CD4-positive, alpha-beta T cell (primary cell): ENCODE measurements at places on chromosomes 2 and 18.
A peak's percentile ranks its signal among the peaks of the same experiment; 100 is the strongest.

- DNase-seq = no peak
- no peaks in the 10 kb centered on the region for H3K4me1 ChIP-seq
- H3K4me3 ChIP-seq = no peak overlapping the region
- no peaks in the 10 kb centered on the region for H3K27me3 ChIP-seq
- no peaks in the 10 kb centered on the region for H3K36me3 ChIP-seq
- no peak overlapping the region for H3K27ac ChIP-seq
Measured at GRCh38 chr2:192030289-192030688, 164.4 kb downstream of the TMEFF2 start.

- DNase-seq = no peak
- no peak overlapping the region for H3K27ac ChIP-seq
- no peaks in the 10 kb centered on the region for H3K36me3 ChIP-seq
- no peak overlapping the region for H3K4me3 ChIP-seq
Measured at GRCh38 chr2:20596973-20597859, 53.7 kb downstream of the HS1BP3 start.

- no peak for DNase-seq
- H3K4me3 ChIP-seq = no peak within 1 kb of the TSS
- no peaks in the 10 kb centered on the region for H3K27me3 ChIP-seq
- no peaks in the 10 kb centered on the region for H3K36me3 ChIP-seq
- no peak within 1 kb of the TSS for H3K27ac ChIP-seq
Measured at GRCh38 chr2:237590272-237591140, at the start of gene RAB17. TSS of gene RAB17 (minus strand) at chr2:237590734. CDS start at chr2:237586154, 4,580 bp downstream.

GRCh38 chr18:48539406-48540250 is 797 bp downstream of the CTIF start:
- H3K36me3 ChIP-seq = no peaks in the 10 kb centered on the region
- H3K4me3 ChIP-seq = peak overlapping the region; percentile 74
- peak; percentile 41 for DNase-seq
- H3K27ac ChIP-seq = no peak overlapping the region
- H3K27me3 ChIP-seq = peaks cover 14% of the 10 kb centered on the region
- peaks cover 24% of the 10 kb centered on the region for H3K4me1 ChIP-seq

GRCh38 chr2:96691022-96691612 is 48.6 kb downstream of the FER1L5 start:
- no peaks in the 10 kb centered on the region for H3K4me1 ChIP-seq
- no peak overlapping the region for H3K4me3 ChIP-seq

- no peaks in the 10 kb centered on the region for H3K36me3 ChIP-seq
- H3K27me3 ChIP-seq = no peaks in the 10 kb centered on the region
- H3K4me3 ChIP-seq = no peak overlapping the region
- DNase-seq = no peak
Measured at GRCh38 chr2:44742057-44742456, 199.4 kb upstream of the SIX3 start.

DNA sequence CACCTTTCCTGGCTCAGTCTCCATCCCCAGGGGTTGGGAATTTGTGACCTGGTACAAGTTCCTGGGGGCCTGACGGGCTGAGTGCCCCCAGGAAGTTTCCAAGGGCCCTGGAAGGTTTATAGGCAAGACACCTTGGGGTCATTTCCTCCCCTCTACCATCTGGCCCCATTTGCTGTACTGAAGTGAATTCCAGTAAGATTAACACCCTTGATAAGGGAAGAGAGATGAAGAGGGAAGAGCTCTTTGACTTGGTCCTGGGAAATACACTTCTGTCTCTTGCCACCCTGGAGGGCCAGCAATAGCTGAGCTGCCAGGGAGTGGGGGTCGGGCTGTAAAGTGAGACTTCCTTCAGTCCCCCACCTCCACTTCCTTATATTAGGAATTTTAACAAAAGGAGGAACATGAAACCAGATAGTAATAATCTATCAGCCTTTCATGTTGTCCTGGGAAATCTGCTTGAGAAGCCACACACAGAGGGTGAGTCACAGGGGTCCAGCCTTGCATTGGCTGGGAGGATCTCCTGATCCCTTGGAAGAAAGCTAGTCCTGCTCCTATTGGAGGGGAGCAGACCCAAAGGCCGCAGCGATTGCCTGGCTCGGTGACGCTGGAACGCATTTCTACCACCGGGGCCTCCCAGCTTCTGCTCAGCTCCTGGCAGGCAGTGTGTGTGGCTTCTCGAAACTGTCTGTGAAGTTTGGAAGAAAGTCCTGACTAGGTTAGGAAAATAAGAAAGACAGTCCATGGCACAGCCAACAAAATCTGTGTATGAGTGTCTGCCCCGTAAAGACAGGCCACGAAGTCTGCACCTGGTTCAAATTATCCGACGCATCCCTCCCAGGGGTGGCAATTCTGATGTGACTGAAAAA is 87.3 kb downstream of the ACAA2 start:
- no peak overlapping the region for H3K4me3 ChIP-seq
- peaks cover 5% of the 10 kb centered on the region for H3K27me3 ChIP-seq
- no peaks in the 10 kb centered on the region for H3K36me3 ChIP-seq
- H3K4me1 ChIP-seq = no peaks in the 10 kb centered on the region
- DNase-seq = no peak
- H3K27ac ChIP-seq = no peak overlapping the region

GRCh38 chr2:11505652-11506610 is 27.9 kb upstream of the GREB1 start:
- no peak overlapping the region for H3K4me3 ChIP-seq
- H3K4me1 ChIP-seq = no peaks in the 10 kb centered on the region
- H3K27me3 ChIP-seq = no peaks in the 10 kb centered on the region
- no peaks in the 10 kb centered on the region for H3K36me3 ChIP-seq

GRCh38 chr2:55914786-55915185 is 8.8 kb downstream of the EFEMP1 start:
- DNase-seq = no peak
- H3K27ac ChIP-seq = no peak overlapping the region
- H3K4me3 ChIP-seq = no peak overlapping the region
- no peaks in the 10 kb centered on the region for H3K4me1 ChIP-seq

DNA sequence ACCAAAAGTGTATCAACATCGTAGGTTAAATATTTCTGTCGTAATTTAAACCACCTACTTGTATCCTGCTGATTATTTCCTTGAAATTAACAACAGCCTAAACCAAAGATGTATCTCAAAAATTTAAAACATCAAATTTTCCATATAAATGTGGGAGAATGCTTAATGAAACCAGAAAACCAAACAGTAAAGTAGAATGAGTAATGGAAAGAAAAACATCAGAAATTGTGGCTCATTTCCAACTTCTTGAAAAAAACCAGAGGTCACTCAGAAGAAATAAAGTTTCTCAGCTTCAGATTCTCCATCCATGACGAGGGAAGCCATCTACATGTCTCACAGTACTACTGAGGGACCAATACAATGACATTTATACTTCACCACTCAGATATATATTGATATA is 296.5 kb downstream of the NOL4 start:
- H3K4me3 ChIP-seq = no peak overlapping the region
- H3K36me3 ChIP-seq = no peaks in the 10 kb centered on the region
- no peaks in the 10 kb centered on the region for H3K4me1 ChIP-seq
- no peaks in the 10 kb centered on the region for H3K27me3 ChIP-seq

GRCh38 chr18:49521216-49521835 is 34.3 kb upstream of the C18orf32 start:
- no peaks in the 10 kb centered on the region for H3K36me3 ChIP-seq
- H3K27ac ChIP-seq = no peak overlapping the region
- H3K27me3 ChIP-seq = no peaks in the 10 kb centered on the region
- no peak for DNase-seq
- no peaks in the 10 kb centered on the region for H3K4me1 ChIP-seq

GRCh38 chr2:46780411-46780800 is 135.2 kb downstream of the MCFD2 start:
- no peak for DNase-seq
- no peak overlapping the region for H3K4me3 ChIP-seq
- no peaks in the 10 kb centered on the region for H3K36me3 ChIP-seq
- H3K4me1 ChIP-seq = no peaks in the 10 kb centered on the region
- no peak overlapping the region for H3K27ac ChIP-seq

- H3K4me1 ChIP-seq = peaks cover 67% of the 10 kb centered on the region
- H3K27me3 ChIP-seq = no peaks in the 10 kb centered on the region
- H3K36me3 ChIP-seq = peaks cover 69% of the 10 kb centered on the region
Measured at GRCh38 chr2:25302758-25303375, 38.9 kb downstream of the DNMT3A start.

DNA sequence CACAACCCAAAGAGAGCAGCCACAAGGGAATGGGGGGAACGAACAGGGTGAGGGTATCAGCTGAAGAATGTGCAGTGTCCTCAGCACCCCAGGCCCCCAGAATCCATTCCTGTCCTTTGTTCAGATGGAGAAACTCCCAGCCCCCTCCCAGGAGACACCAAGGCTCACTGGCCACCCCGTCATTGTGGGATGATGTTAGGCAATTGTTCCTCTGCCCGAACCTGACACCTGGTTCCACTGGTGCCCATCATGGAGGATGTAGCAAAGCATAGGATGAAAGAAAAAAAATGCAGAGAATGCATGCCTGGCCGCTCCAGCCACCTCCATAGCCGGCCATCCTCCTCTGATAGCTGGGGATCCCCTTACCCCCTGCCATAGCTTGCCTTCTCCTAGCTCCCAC is 197.3 kb upstream of the TWIST2 start:
- H3K4me1 ChIP-seq = no peaks in the 10 kb centered on the region
- no peak for DNase-seq
- H3K36me3 ChIP-seq = no peaks in the 10 kb centered on the region
- no peak overlapping the region for H3K27ac ChIP-seq
- no peaks in the 10 kb centered on the region for H3K27me3 ChIP-seq

DNA sequence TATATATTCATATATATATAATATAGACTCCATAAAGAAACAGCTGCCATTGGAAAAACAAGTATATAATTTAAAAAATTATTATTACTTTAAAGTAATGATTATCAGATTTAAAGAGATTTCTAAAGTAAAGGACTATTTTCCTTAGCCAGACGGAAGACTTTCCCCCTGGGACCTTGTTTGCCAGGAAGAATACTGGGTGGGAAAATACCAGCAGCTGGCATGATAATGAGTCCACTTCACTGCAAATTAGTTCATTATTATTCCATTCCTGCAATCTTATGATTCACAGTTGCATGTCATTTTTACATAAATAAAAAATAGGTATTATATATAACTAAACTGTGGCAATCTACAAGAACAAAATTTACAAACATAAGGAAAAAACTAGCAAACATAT is 339.8 kb upstream of the CDH7 start:
- H3K36me3 ChIP-seq = no peaks in the 10 kb centered on the region
- H3K27ac ChIP-seq = no peak overlapping the region
- H3K4me1 ChIP-seq = no peaks in the 10 kb centered on the region
- H3K27me3 ChIP-seq = no peaks in the 10 kb centered on the region
- no peak overlapping the region for H3K4me3 ChIP-seq
- no peak for DNase-seq

DNA sequence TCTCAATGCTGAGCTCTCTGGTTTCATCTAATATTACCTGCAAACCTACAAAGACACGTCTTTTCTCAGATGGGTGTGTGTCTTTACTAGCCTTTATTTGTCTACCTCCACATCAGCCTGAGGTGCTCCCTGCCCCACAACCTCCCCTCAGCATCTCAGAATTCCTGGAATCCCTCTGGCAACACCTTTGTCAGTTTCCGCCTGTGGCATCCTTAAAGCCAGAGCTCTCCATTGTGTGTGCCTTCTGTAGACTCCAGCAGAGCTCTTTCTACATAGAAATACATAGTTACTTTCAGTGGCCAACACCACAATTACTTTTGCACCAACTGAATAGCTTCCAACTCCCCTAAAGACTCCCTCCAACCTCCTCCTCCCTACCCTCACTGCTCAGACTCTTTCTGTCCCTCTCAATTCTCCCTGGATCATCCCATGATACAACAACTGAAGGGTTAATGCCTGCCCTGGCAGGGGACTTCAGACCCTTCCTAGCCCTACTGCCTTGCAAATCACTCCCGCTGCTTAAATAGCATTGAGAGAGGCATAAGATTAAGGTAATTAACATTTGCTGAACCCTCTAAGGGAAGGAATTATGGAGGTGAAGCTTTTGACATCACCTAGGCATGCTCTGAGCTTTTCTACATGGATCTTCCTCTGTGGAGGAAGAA is 39.6 kb upstream of the RMDN2 start:
- no peak for DNase-seq
- no peaks in the 10 kb centered on the region for H3K4me1 ChIP-seq
- no peaks in the 10 kb centered on the region for H3K36me3 ChIP-seq
- no peak overlapping the region for H3K4me3 ChIP-seq
- H3K27ac ChIP-seq = no peak overlapping the region

- H3K36me3 ChIP-seq = no peaks in the 10 kb centered on the region
- DNase-seq = no peak
- H3K4me3 ChIP-seq = no peak overlapping the region
- no peaks in the 10 kb centered on the region for H3K27me3 ChIP-seq
- H3K27ac ChIP-seq = no peak overlapping the region
Measured at GRCh38 chr2:135037831-135038230, 9.4 kb downstream of the MAP3K19 start.

- no peak for DNase-seq
- H3K36me3 ChIP-seq = no peaks in the 10 kb centered on the region
- no peaks in the 10 kb centered on the region for H3K27me3 ChIP-seq
- no peak overlapping the region for H3K4me3 ChIP-seq
- H3K4me1 ChIP-seq = no peaks in the 10 kb centered on the region
Measured at GRCh38 chr2:163593982-163594381, 141.8 kb downstream of the FIGN start.

GRCh38 chr18:5513947-5514346 is 29.9 kb downstream of the EPB41L3 start:
- no peak overlapping the region for H3K27ac ChIP-seq
- no peaks in the 10 kb centered on the region for H3K36me3 ChIP-seq
- H3K4me1 ChIP-seq = no peaks in the 10 kb centered on the region
- no peaks in the 10 kb centered on the region for H3K27me3 ChIP-seq
- no peak for DNase-seq

DNA sequence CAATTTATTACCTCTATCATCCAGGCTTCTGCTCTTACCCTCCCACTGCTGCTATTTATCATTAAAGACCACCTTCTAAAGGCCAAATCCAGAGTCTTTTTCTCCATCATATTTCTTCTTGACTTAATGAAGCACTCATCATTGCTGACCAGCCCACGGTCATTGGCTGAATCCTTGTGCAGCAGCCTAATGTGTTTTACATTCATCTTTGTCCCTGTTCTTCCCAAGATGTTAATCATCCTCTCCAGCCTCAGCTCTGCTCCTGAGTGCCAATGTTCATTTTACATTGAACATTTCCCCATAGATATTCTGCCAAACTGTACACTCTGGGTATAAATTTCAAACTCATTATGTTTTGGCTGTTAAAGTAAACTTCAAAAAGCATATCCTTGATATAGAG is 373.6 kb downstream of the NUP35 start:
- H3K4me1 ChIP-seq = no peaks in the 10 kb centered on the region
- H3K36me3 ChIP-seq = no peaks in the 10 kb centered on the region
- DNase-seq = no peak
- H3K4me3 ChIP-seq = no peak overlapping the region
- H3K27me3 ChIP-seq = no peaks in the 10 kb centered on the region

GRCh38 chr2:186544255-186544675 is 45.6 kb upstream of the ITGAV start:
- H3K27ac ChIP-seq = no peak overlapping the region
- H3K36me3 ChIP-seq = no peaks in the 10 kb centered on the region
- no peaks in the 10 kb centered on the region for H3K4me1 ChIP-seq
- no peak overlapping the region for H3K4me3 ChIP-seq

GRCh38 chr2:205760157-205760556 is 77.9 kb downstream of the NRP2 start:
- no peak overlapping the region for H3K4me3 ChIP-seq
- no peak overlapping the region for H3K27ac ChIP-seq
- DNase-seq = no peak
- no peaks in the 10 kb centered on the region for H3K36me3 ChIP-seq

GRCh38 chr2:20159411-20160070 is 65.4 kb downstream of the SDC1 start:
- peaks cover 5% of the 10 kb centered on the region for H3K27me3 ChIP-seq
- DNase-seq = no peak
- no peaks in the 10 kb centered on the region for H3K36me3 ChIP-seq
